ENCODE measurements at places on chromosomes 16 and 17.
A peak's percentile ranks its signal among the peaks of the same experiment; 100 is the strongest.

DNA sequence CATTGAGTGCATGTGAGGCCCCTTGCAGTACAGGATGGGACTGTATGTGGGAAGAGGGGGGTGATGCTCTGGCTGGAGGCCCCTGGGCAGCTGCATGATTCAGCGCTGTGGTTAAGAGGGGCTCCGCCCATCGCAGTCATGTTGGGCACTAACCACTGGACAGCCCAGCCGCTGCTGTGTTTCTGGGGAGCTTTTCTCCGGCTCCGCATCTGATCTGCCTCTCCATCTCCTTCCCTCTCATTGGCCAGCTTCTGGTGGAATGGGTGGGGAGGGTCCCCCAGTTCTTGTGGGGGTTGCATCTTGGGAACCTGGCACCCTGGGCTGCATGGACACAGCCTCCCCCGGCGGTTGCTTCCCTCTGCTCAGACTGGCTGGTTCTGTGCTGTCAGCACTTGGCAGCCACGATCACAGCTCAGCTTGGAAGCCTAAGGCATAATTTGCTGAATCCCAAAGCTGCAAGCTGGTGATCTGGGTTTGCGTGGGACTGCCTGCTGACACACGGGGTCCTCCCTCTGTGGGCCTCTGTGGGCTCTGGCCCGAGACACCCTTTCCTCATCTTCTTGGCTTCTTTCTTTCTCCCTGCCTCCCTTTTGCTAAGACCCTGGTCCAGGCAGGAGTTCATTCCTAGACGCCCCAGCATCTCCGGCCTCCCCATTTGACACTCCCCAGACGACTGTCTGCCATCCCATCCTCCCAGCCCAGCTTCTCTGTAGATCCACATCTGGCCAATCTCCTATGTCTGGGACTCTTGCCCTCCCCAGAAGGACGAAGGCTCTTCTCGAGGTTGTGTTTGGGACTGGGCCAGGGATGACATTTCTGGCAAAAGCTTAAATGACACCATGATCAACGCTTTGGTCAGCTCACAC, 168.3 kb downstream of the SEC14L1 start:
- no peak for DNase-seq

- DNase-seq, result peak; percentile 63
Measured at GRCh38 chr16:56013962-56014552, 138.9 kb upstream of the CES5A start.

DNA sequence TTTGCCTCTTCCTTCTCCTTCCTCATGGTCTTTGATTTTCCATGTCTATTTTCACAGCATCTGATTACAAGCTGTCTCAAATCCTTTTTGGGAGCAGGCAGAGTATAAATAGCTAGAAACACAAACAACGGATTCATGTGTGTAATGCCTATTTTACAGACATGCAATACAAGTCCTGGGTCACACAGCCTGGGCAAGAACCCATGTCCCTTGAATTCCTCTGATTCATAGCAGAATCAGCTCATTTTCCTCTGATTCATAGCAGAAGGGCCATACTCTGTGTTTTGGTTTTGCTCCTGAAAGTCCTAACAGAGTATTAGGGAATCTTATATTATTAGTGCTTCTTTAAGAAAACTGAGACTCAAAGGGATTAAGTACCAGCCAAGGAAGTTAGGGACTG, 71.3 kb downstream of the IRX5 start:
- no peak for DNase-seq

GRCh38 chr17:38922538-38923297, 2.7 kb upstream of the LASP1NB start:
- no peak for DNase-seq

- no peak for DNase-seq
Measured at GRCh38 chr17:58403311-58403710, 14.0 kb downstream of the RNF43 start.

DNA sequence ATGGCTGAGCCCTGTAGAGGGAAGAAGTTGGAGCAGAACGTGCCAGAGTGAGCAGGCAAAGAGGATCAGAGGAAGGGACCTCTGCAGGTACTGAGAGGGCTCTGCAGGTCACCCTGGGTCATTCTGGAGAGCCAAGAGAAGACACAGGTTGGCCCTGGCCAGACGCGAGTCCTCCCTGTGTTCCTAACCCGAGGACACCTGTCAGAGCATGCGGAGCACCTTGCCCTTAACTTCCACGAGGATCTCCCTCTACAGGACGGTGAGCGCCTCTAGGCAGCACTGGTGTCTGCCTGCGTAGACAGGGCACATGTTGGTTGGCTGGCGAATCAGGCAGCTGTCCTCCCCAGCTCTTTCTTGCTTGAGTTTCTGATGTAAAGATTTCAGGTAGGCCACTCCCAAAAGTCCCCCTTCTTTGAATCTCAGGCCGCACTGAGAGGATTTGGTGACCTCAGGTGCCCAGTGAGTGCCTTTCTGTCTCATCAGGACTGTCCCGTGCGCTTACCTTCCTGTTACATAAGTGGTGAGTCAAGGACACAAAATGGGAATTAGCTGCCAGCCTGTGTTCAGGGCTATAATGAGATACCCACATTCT, 45.3 kb downstream of the MPRIP start:
- DNase-seq, result no peak

DNA sequence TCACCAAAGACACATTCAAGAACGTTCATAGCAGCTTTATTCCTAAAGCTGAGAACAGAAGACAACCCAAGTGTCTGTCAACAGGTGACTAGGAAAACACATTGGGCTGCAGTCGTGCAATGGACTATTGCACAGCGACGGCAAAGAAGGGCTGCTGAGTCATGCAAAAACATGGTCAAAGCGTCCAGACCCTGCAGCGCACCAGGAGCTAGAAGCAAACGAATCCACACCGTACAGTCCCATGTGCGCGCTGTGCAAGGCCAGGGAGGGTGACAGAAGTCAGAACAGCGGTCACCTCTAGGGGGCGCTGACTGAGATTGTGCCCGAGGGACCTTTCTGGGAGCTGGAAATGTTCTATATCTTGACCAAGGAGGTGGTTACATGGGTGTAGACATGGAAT, 266.4 kb downstream of the MAF start:
- no peak for DNase-seq

DNA sequence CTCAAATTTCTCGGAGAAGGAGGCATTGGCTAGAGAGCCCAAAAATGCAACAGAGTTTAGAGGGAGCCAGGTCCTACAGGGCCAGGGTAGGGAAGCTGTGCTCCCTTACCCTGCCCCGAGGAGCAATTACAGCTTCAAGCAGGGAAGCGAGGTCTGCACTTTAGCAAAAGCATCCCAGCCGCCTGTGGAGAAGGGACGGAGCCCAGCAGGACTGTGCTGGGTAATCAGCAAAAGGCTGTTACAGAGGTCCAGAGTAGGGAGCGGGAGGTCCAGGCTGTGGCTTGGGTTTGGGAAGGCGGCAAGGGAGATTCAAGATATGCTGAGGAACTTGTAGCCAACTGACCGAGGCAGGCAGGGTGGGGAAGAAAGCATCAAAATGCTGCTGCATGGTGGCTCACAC, 162.6 kb downstream of the TMEM132E start:
- no peak for DNase-seq

- peak; percentile 64 for DNase-seq
Measured at GRCh38 chr17:7479213-7480088, at the start of gene ZBTB4. Gene ZBTB4 (minus strand): TSS chr17:7479631. CDS start chr17:7466801, 12,830 bp downstream.

DNA sequence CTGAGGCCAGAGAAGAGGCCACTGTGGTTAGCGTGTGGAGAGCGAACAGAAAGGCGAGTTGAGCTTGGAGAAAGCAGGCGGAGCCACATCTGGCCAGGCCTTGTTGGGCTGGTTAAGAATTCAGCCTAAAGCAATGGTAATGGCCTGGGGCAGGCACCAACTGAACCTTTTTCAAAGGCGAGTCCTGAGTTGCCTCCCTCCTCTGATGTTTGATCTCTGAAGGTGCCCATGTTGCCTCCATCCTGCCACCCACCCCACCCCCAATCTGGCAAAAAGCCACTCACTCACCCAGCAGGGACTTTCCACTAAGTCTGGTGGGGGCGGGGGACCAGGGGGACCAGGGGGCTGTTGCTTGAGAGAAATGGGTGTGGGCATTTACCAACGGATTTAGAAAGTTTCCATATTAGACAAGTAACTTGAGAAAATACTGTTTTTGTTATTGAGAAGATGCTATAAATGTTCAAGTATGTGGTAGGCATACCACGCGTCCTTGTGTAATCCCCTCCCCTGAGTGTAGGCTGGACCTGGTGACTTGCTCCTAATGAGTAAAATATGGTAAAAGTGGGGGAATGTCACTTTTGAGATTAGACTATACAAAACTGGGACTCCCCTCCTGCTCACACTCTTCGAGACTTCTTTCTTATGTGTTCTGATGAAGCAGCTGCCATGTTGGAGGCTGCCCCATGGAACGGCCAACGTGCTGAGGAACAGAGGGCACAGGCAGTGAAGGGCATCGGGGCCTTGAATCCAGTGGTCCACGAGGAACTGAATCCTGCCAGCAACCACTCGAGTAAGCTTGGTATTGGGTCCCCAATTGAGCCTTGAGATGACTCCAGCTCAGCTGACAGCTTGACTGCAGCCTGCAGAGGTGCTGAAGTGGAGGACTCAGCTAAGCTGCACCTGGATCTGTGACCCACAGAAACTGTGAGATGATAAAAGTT, 29.9 kb upstream of the TNS4 start:
- DNase-seq, result no peak

- DNase-seq, result no peak
Measured at GRCh38 chr16:28513484-28514181, 7.0 kb upstream of the IL27 start.

DNA sequence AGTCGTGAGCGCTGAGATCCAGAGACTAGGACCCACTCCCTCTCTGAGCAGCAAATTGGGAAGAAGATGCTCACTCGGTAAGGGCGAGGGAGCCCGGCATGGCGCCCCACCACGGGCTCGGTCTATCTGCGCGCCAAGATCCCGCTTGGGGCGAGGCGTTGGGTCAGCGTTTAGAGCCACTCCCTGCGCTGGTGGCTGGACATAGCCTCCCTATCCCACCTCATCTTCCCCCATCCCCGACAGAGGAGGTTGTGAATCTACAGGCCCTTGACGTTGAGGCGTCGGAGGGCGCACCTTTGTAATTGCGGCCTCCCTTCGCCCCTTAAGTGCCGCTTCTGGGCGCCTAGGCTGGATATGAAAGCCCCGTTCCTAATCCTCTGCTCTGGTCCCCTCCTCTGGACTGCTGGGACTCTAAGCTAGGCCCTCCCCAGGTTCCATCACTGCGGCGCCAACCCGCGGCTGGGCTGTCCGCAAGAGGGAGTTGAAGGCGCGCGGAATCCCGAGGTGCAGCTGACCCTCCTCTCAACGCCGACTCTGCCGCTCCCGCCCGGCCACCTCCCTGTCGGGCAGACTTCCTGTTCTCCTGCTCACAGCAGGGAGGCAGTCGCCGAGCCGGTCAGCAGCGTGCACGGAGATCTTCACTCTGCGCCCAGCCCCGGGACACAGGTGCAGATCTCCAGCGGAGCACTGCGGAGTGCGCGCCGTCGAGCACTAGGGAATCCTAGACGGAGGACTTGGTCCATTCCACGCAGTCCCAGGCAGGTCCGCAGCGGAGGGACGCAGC, 16.1 kb upstream of the HOXB9 start:
- DNase-seq, result no peak

- DNase-seq, result no peak
Measured at GRCh38 chr17:5819396-5819795, 235.1 kb upstream of the NLRP1 start.

- DNase-seq, result no peak
Measured at GRCh38 chr17:47967607-47968252, 3.2 kb upstream of the CDK5RAP3 start.

DNA sequence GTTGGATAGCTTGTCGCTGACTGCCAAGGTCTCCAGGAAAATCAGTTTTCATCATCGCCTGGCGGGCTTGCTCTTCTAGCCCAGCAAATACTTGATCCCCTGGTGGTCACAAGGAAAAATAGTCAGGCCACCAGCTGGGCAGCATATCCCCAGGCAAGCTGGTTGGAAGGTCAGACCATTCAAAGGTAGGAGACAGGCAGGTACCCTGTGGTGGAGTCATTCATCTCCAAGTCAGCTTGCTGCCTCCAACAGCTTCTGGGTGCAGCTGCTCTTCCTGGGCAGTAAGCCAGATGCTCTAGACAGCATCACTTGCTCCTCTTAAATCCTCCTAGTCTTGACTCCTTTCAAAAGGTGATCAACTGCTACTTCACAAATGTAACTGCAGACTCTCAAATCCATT, 16.0 kb downstream of the ZNF821 start:
- no peak for DNase-seq

DNA sequence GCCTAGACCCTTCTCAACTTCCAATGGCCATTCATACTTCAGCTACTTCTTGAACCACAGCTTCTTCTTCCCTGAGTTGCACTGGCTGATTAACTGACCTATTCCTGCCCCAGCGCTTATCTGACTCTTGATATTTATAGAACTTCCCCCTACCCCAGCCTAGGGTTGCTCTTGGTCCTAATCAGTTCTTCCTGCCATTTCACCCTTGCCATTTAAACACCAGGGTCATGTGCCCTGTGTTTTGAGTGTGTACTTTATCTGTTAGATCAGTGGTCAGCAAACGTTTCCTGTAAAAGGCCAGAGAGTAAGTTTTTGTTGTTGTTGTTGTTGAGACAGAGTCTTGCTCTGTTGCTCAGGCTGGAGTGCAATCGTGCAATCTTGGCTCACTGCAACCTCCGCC, 82.4 kb upstream of the COX10 start:
- DNase-seq, result no peak

Data from liver (tissue), 10 donors.